ENCODE measurements at places on chromosomes 3 and 15.

GRCh38 chr3:150370122-150370602, 37.9 kb upstream of the TSC22D2 start:
- peak; percentile 69 for DNase-seq

DNA sequence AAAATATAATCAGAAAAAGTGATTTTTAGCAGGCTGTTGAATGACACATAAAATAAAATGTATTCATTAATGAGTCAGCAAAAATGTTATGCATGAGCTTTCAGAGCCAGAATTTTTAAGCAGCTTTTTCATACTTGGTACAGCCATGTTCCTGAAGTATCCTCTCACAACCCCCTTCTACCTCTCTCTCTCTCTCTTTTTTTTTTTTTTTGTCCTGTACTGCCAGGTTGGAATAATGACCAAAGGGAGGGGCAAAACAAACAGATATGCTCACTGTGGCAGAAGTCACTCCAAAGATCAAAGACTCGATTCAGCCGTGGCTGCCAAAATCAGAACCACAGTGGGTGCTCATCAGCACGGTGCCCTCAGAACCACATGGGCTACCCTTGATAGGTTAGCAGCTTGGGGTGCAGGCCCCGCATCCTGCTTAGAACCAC, 383.0 kb downstream of the ZBTB20 start:
- DNase-seq, result no peak

- no peak for DNase-seq
Measured at GRCh38 chr3:8981700-8982099, 18.4 kb upstream of the RAD18 start.

DNA sequence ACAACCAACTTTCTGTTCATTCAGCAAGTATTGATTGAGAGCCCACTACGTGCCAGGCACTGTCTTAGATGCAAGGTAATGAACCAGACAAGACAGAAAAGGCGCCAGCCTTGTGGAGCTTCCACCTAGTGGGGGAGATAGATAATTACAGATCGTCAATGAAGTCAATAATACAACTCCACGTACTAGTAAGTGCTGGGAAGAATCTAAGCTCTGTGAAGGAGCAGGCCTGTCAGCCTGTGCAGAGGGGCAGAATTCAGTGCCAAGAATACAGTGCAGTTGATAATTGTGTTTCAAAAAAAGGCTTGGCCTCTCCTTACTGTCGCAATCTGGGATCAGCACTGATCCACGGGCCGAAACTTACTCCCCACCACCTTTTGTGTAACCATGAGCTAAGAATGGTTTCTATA, 186.3 kb downstream of the FEZF2 start:
- peak; percentile 31 for DNase-seq

DNA sequence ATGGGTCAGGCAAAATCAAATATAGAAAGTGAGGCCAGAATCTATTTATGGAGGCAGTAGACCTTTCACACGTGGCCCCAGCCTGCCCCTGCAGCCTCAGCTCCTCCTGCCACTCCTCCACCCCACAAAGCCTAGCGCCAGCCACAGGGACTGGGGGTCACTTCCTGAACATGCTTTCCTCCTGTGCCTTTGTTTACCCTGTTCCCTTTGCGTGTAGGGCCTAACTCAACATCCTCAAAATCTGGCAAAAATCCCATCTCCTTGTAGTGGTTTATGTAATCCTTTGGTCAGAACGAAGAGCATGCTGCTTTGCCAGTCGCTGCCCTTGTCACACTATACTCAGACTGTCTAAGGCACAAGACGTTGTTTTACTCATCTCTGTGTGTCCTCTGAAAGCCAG, 39.6 kb downstream of the KBTBD12 start:
- no peak for DNase-seq

DNA sequence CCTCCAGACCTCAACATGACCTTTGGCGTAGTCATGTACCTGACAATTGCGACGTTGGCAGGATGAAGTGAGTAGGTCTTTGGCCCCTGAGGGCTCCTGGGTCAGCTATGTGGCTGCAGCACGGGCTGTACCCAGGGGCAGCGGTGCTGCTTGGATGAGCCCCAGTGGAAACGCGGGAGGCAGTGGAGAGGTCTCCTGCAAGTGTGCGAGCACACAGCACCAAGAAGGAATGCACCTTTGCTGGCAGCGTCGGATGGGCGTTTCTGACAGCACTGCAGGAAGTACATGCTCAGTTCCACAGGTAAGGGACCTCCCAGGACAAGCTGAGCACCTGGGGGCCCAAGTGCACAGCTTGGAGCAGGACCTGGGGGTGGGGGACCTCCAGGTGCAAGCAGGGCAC, 67.4 kb upstream of the UNC13C start:
- DNase-seq, result no peak

GRCh38 chr3:76972624-76973296, 67.1 kb upstream of the ROBO2 start:
- DNase-seq, result no peak

- DNase-seq, result no peak
Measured at GRCh38 chr3:175384569-175384968, 525.4 kb downstream of the NAALADL2 start.

DNA sequence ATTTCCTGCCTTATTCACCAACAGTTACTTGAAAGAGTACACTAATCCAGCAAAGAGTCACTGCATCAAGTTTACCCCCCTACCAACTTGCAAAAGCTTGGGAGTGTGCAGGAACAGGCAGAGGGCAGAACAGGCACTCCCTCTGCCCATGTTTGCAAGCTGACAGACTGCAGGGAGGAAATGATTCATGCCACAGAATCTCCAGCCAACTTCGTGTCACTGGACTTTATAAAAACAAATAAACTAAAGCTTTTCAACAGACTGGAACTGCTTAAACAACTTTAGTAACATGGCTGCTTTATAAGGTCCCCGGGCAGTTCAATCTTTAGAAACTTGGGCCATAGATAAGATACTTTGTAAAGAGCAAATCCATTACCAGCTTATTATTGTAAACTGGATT, 129.5 kb downstream of the THRB start:
- peak; percentile 77 for DNase-seq

GRCh38 chr3:186772701-186773417, 10.5 kb upstream of the EIF4A2 start:
- DNase-seq, result no peak

- DNase-seq, result no peak
Measured at GRCh38 chr15:46265664-46266347, 631.0 kb downstream of the SQOR start.

- DNase-seq, result no peak
Measured at GRCh38 chr15:74642734-74643664, 27.4 kb downstream of the CLK3 start.

GRCh38 chr3:149663966-149664365, 6.1 kb upstream of the WWTR1 start:
- no peak for DNase-seq

GRCh38 chr3:131402391-131403039, 20.9 kb downstream of the NUDT16 start:
- no peak for DNase-seq

DNA sequence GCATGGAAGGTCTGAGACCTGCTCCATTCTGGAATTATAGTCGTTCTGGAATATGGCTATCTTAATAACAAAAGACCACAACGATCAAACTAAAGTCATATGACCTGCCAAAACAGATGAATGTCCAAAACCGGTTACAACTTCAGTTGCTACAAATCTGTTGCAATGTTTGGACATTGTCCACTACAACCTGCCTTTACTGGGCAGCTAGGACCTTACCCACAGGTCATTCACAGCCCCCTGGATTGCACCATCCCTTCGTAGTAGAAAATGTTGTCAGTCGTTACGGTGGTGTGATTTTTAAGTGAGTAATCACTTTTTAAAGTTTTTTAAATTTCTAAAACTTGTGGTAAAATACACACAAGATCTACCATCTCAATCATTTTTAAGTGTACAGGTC, 22.5 kb upstream of the SRGAP3 start:
- DNase-seq, result no peak

- no peak for DNase-seq
Measured at GRCh38 chr3:9659849-9660248, 10.5 kb downstream of the MTMR14 start.

GRCh38 chr15:66787489-66787871, 85.4 kb downstream of the SMAD6 start:
- no peak for DNase-seq

GRCh38 chr3:128301186-128302023, 148.1 kb downstream of the EEFSEC start:
- DNase-seq, result no peak

- DNase-seq, result peak; percentile 11
Measured at GRCh38 chr3:155853214-155854140, 750 bp downstream of the SLC33A1 start.

GRCh38 chr15:60391722-60392315, 6.0 kb downstream of the ANXA2 start:
- no peak for DNase-seq

GRCh38 chr3:172089250-172089649, 49.9 kb downstream of the FNDC3B start:
- no peak for DNase-seq

GRCh38 chr15:91896341-91897055, 43.0 kb downstream of the SLCO3A1 start:
- DNase-seq, result no peak

DNA sequence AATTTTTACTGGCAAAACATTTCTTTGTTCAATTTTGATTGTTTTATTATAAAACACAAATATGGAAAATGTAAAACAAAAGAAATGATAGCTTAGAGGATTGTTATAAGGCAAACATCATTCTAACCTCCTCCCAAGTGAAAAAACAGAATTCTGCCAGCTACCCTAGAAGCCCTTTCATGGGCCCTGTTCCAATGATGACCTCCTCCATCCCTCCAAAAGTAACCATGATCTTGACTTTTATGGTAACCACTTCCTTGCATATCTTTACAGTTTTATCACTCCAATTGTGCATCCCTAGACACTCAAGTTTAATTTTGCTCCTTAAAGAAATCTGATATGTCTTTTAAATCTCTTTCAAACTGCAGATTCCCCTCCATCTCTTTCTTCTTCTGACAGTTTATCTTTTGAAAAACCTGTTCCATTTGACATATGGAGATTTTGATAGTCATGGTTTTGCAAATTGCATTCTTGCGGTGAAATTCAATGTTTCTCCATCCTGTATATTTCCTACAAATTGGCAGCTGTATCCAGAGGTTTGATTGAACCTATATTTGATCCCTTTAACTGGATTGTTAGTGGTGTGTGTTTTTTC, 27.0 kb upstream of the TNFAIP8L3 start:
- DNase-seq, result no peak

DNA sequence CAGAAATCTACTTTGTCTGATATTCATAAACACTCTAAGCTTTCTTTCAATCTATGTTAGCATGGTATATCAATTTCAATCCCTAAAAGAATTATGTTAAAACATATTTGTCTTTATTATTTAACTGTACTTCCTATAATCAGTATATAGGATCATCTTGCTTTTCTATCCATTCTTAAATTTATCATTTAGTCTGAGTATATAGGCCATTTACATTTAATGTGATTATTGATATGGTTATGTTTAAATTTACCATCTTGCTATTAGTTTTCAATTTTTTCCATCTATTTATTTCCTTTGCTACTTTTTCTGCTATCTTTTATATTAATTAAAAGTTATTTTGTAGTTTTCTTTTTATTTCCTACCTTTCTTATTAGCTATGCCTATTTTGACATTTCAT, 174.8 kb upstream of the MBNL1 start:
- DNase-seq, result no peak

DNA sequence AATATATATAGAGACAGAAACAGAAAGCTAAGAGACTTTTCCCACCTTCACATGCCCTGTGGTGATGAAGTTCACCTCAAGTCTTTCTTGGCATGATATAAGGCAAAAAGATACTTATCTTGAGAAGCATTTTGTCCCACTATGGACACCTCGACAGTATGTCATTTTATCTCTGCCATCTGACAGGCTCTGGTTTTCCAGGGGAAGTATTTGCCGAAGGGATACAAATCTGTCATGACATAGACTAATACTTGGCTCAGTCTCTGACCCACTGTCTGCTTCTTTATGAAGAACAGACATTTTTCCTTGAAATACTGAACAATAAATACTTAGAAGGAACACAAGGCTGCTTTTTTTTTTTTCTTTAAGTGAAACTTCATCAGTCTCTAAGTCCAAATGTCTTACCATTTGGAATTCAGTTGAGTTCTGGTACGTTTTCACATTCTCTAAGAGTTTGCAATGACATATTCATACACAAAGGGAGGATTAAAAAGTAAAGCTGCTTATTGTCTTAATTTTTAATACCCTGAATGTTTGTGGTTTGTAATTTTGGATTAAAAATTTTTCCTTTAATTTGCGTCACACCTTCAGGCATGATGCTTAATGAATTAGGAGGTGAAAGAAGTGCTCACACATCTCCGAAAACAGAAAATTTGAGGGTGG, 87.8 kb upstream of the LMOD3 start:
- no peak for DNase-seq

GRCh38 chr3:64958199-64958843, 270.5 kb upstream of the ADAMTS9 start:
- DNase-seq, result no peak

GRCh38 chr15:100919481-100920405, 586 bp downstream of the LRRK1 start:
- DNase-seq, result peak; percentile 43

DNA sequence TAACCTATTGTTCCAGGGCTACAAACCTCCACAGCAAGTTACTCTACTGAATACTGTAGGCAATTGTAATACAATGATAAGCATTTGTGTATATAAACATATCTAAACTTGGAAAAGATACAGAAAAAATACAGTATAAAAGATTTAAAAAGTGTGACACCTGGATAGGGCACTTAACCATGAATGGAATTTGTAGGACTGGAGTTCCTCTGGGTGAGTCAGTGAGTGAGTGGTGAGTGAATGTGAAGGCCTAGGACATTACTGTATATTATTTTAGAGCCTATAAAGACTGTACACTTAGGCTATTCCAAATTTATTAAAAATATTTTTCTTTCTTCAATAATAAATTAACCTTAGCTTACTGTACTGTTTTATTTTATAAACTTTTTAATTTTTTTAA, 38.4 kb upstream of the SLC25A36 start:
- no peak for DNase-seq

DNA sequence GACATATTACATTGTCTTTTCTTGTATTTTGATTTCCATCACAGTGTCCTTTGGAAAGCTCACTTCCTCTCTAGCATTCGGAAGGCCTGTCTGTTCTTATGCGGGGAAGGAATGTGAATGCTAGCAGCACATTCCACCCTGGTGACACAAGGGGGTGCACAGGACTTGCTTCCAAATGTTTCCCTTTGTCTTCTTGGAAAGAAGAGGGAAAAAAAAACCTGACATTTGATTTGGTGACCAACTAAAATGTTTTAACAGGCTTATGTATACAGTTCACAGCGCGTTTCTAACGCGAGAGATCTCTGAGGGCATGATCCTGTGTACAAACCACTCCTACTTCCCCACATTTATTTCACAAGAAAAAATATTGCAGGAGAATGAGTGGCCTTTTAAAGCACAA, 107.6 kb upstream of the FXR1 start:
- DNase-seq, result peak; percentile 57

- no peak for DNase-seq
Measured at GRCh38 chr15:73108676-73109075, 56.4 kb downstream of the NEO1 start.

DNA sequence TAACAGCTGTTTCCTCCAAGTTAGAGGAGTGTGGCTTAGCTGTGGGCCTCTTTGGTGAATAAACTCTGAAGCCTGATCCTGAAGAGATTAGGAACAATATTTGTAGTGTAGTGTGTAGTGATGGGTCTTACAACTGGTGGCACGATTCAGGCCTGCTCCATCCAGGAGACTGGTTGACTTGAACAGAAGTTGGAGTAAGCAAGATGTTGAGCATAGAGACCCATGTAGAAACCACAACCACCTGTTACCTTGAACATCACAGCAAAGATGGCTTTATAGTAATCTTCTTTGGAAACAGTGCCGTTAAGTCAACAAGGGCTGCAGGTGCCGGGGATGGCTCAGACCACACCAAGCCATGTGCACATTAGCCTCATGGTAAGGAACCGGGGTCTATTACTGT, 74.2 kb upstream of the RASGRP1 start:
- DNase-seq, result no peak

GRCh38 chr15:42737529-42738328, 801 bp upstream of the CDAN1 start:
- DNase-seq, result peak; percentile 58

Measured in urothelium cell line (cell line).